ENCODE measurements at places on chromosomes 6 and 20.

GRCh38 chr6:155228546-155229166, 35.2 kb upstream of the CLDN20 start:
- DNase-seq, result no peak

GRCh38 chr20:9626357-9626756, 112.0 kb downstream of the LAMP5 start:
- no peak for DNase-seq

GRCh38 chr6:168153553-168153952, 74.5 kb upstream of the FRMD1 start:
- no peak for DNase-seq

- DNase-seq, result no peak
These were observed 5.8 kb upstream of the SLC52A3 start for GRCh38 chr20:774016-774659.

DNA sequence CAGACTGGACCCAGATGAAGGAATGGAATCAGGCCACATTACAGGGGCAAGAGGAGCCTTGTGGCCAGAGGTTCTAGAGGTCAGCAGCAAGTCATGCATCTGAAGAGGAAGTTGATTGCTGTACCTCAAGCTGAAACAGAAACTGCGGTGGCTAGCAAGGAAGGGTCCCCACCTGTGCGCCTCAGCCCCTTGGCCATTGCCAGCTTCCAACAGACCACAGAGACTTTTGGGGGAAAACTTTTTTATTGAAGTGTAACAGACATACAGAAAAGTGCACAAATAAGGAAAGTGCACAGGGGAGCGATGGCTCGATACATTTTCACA, 26.8 kb upstream of the SLC9A8 start:
- no peak for DNase-seq

GRCh38 chr6:138601128-138601527, 101.8 kb upstream of the NHSL1 start:
- no peak for DNase-seq
